ENCODE measurements at places on chromosomes 7 and 10.

DNA sequence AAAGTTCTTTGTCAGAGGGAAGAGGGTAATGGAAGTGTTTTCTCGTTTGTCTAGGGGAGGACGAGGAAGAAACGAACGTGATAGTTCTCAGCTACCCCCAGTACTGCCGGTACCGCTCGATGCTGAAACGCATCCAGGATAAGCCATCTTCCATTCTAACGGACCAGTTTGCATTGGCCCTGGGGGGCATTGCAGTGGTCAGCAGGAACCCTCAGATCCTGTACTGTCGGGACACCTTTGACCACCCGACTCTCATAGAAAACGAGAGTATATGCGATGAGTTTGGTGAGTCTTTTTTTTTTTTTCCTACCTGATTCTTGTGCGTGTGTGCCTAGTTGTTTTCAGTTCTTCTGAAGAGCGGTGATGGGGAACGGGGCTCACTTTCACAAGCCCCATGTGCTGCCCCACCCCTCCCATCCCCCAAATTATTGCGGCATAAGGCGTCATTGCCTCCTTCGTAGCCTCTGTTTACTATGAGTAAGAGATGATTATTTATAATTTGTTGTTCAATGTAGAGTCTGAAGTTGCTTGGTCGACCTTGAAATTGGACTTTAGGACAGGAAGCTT is 98.6 kb downstream of the ARID5B start:
- no peak for DNase-seq

- no peak for DNase-seq
Observed at GRCh38 chr10:69650589-69651261, 20.7 kb downstream of the FAM241B start.

DNA sequence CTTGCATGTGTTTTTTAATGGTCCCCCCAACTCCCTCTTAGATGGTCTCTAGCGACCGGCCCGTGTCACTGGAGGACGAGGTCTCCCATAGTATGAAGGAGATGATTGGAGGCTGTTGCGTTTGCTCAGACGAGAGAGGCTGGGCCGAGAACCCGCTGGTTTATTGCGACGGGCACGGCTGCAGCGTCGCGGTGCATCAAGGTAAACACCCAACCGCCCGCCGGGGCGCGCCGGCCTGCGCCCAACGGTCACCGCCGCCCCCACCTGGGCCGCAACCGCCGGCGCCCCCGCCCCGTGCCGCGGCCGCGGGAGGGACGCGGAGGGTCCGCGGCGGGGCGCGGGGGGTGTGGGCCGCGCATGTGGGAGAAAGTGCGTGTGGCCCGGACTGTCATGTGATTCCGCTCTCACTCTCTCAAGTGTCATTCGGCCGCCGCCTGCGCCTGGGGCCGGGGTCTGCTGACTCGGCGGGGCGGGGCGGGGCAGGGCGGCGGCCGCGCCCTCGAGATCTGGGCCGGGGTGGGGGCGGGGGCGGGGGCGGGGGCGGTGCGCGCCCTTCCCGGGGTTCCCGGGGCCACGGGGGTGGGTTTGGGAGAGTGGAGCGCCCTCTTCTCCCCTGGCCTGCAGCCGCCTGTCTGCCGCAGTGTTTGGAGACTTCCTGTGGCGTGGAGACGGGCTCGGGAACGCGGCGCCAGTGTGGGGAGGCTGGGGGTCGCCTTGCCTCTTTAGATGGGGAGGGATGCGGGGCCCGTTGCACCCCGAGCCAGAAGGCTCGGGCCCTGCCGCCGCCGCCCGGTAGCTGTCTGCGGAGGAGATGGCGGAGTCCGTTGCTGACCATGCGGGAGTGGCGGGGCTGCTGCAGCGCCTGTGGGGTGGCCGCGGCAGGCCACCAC is 817 bp downstream of the MLLT10 start:
- no peak for DNase-seq

DNA sequence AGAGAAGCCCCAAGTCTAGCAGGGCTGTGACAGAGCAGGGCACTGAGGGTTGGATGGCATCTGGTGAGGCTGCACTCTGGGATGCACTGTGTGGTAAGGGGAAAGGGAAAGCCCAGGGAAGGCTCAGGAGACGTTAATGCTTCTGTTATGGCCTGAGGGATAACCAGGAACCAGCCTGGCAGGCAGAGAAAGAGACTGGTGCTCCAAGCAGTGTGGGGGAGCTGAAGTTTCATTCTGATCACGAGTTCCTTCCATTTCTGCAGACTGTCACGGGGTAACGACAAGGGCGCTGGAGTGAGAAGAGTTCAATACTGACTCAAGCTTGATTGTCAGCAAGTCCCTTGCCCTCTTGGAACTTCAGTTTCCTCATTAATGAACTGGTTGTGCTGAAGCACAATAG is 730.9 kb downstream of the GRID1 start:
- DNase-seq: no peak

GRCh38 chr10:108956149-108956548 is 967.2 kb downstream of the XPNPEP1 start:
- no peak for DNase-seq

GRCh38 chr7:22064816-22065215 is 119.1 kb upstream of the CDCA7L start:
- no peak for DNase-seq

GRCh38 chr10:7529638-7530037 is 118.8 kb upstream of the SFMBT2 start:
- DNase-seq: no peak

GRCh38 chr7:67738958-67739357 is 742.3 kb downstream of the TYW1 start:
- DNase-seq: peak; percentile 56

DNA sequence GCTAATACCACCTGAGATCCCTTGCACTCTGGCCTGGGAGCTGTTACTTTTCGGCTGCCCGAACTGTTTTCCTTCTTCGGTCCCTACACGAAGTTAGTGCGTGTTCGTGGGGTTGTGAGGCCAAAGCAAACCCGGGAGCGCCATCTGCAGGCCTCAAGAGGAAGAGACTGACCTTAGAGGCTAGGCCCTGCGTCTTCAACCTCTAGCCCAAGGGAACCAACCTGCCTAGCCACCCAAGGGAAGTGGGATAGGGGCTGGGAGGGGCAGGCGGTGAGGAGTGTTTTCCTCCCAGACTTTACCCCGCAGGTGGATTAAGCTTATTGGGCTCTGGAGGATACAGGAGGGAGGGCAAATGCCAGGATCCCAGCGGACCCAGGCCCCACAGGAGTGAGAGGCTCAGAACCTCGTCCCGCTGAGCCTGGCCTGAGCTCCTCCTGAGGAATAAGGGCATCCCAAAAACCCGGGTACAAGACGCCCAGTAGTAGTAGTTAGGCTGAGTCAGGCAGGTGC is 1.7 kb upstream of the PAX2 start:
- peak; percentile 47 for DNase-seq

DNA sequence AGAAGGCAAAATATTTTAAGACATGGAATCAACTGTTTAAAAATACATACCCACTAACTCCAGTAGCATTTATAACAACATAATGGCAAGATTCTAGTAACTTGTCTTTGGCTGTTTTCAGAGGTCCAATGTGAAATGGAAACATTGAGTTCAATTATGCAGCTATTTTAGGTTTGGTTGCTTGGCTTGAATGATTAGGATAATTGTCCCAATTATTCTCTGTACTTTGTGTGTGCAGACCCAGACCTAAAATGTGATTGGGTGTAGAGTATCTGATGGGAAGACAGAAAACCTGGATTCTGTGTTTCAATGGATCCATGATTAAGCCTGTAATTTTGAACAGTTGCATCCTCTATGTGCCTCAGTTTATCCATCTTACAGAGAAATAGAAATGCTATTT is 392.7 kb upstream of the NFE2L3 start:
- no peak for DNase-seq

GRCh38 chr7:116836048-116836447 is 26.3 kb upstream of the CAPZA2 start:
- DNase-seq: no peak

- DNase-seq: no peak
Observed at GRCh38 chr10:30550967-30551815, 78.4 kb downstream of the LYZL2 start.

DNA sequence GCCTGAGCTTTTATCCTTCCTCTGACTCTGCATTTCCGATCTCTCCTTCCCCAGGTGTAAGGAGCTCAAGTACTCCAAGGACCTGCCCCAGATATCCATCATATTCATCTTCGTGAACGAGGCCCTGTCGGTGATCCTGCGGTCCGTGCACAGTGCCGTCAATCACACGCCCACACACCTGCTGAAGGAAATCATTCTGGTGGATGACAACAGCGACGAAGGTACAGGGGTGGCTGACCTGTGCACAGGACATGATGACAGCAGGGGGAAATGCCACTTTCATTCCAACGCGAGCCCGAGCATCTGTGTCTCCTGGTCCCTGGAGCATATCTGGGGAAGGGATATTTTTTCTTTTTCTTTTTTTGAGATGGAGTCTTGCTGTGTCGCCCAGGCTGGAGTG is 256.2 kb downstream of the GALNT17 start:
- no peak for DNase-seq

- no peak for DNase-seq
Observed at GRCh38 chr7:140035400-140036223, 27.1 kb downstream of the PARP12 start.

- no peak for DNase-seq
Observed at GRCh38 chr10:14129770-14130169, 201.0 kb downstream of the FRMD4A start.

GRCh38 chr7:144606261-144606660 is 202.8 kb upstream of the NOBOX start:
- no peak for DNase-seq

- no peak for DNase-seq
Observed at GRCh38 chr10:43093423-43094076, 16.7 kb downstream of the RET start.

DNA sequence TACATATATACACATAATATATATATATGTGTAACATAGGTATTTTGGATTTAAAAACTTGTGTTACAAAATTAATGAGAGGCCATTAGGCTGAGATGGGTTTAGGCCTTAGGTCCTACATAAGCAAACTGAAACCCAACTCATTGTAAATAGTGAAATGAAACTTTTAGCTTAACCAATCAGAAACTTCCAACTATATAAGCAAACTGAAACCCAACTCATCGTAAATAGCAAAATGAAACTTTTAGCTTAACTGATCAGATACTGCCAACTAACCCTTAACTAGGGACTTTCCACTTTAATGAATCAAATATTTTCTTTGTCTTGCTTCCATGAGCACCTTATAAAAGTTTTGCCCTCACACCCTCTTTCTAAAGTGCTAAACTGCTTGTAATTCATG is 17.3 kb upstream of the SAMD9L start:
- no peak for DNase-seq

DNA sequence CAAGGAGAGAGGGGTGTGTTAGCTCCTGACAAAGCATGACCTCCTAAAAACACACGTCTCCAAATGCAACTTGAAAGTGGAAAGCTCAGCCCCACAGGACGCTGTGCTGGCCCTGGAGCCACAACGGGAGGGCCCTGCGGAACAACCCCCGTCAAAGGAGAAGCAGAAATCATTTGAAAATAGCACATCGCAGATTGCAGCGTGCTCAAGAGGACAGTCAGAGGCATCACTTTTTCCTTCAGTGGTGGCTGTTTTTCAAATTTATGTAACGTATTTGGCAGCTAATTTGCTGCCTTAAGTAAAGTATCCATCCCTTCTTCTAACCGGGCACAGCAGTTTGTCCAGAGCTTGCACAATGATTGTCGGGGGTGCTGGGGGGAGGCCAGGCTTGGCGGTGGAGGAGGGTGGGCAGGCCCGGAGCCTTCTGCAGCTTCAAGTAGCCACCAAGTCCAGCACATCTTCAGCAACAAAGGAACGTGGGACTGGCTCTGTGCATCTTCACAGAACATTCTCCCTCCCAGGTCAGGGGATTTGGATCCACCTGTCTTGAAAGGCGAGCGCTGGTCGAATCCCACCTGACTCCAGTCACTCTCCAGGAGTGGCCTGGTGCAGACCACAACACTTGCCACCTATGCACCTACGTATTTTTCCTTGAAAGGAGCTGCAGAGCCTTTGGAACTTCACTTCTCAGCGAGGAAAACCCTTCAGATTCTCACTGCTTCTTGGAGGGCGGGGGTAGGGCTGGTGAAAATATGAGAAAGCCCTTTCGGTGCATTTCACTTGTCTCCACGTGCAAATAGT is 346.3 kb downstream of the DNAJB6 start:
- no peak for DNase-seq

GRCh38 chr7:4040109-4040928 is 641.8 kb upstream of the FOXK1 start:
- DNase-seq: no peak

- DNase-seq: no peak
Observed at GRCh38 chr10:71737834-71738197, 18.2 kb upstream of the C10orf105 start.

DNA sequence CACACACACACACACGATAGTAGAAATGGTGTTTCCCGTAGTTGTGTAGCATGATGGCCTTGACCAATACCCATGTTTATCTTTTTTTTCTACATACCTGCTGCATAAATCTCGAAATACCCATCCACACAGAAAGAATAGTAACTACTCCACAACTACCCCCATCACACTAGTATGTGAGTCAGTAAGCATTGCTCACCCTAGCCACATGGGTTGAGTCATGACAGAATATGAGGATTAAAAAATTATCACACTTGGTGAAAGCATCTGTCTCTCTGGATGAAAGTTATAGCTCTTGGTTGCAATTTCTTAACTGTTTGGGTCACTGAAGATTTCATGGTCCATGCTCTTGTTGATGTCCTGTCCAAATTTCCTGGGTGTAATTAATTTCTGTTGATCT is 103.4 kb upstream of the MDFIC start:
- DNase-seq: peak; percentile 32

DNA sequence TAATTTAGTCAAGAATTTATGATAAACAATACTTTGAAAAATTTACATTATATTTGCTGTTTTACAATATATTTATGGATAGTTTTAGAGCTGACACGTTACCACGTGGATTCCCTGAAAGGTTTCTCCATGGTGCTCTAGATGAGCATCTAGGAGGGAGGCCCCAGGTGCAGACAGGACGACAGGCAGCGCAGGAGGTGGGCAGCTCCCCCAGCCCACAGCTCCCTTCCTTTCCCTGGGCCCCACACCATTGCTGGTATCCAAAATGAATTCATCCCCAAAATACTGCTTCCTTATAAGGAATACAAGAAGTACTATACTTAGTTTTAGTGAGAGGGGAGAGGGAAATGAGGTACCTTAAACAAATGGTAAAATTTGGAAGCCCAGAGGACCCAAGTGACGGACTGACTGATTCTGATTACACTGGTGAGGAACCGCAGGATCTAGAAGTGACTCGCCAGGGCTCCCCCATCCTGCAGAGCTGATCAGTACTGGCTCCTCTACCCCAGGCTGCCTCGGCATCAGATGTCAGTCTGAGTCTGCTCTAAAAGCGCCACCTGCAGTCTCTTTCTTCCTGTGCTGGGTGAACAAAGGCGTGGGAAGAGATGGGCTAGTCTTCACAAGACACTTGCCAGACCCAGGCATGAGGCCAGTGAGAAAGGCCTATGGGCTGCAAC is 89.2 kb downstream of the DLG5 start:
- peak; percentile 17 for DNase-seq

DNA sequence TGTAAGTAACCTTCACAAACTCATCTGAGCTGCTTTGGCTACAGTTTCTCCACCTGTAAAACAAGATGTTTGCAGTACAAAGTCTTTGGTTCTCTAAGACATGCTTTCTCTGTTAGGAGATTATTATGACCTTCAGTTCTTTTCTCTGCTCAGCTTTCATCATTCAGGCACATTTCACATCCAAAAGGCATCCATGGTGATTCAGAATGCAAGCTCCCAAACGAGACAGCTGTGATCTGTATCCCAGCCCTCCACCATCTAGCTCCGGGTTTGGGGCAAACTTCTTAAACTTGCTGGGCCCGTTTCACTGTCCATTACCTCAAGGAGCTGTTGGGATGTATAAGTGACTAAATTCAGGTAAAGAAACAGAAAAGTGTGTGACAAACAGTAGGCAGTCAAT is 95.8 kb upstream of the COL1A2 start:
- no peak for DNase-seq
